ENCODE measurements at places on chromosomes 3 and 15.

DNA sequence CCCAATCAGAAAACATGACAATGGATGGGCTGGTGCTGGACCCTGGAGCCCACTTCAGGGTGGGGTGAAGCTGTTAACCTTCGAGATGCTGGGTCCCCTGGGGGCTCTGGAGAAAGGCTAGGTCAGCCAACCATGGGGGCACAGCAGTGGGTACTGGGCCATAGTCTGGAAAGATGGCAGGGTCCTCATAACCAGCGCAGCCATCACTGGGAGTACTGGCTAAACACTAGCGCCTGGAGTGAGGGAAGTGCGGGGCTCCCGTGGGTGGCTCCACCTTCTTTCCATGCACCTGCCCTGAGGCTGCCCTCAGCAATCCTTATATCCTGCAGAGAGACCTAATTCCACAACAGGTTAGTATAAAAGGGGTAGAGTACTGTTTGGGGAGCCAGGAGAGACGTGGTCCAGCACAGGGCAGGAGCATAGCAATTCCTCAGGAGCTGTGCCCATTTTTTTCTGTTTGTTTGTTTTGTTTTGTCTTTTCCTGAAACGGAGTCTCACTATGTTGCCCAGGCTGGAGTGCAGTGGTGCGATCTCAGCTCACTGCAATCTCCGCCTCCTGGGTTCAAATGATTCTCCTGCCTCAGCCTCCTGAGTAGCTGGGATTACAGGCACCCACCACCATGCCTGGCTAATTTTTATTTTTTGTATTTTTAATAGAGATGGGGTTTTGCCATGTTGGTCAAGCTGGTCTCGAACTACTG lies 122.6 kb upstream of the MEF2A start:
- no peak for DNase-seq

- DNase-seq: peak; percentile 53
These were observed 44.0 kb downstream of the MFSD1 start for GRCh38 chr3:158845765-158846350.

- DNase-seq: no peak
These were observed 17.7 kb downstream of the IREB2 start for GRCh38 chr15:78455749-78456148.

DNA sequence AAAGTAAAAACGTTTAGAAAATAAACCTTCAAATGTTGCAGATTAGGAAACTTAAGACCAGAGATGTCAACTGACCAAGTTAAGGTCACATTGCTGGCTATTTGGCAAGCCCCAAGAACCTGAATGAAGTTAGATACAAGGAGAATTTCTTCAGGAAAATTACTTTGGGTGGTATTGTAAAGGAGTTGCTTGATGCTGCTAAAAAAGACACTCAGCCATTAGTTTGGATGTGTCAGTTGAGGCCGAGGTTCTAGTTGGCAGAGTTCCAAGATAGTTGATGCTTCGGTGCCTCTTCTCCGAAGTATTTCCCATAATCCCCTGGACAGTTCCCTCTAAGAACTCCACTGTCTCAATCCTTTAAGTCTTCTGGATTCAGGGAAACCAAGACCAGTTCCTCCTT lies 24.3 kb downstream of the SIAH2 start:
- no peak for DNase-seq

- DNase-seq: no peak
These were observed 45.6 kb downstream of the MFSD1 start for GRCh38 chr3:158847452-158847821.

GRCh38 chr15:85872125-85872524 lies 77.4 kb upstream of the KLHL25 start:
- DNase-seq: no peak

DNA sequence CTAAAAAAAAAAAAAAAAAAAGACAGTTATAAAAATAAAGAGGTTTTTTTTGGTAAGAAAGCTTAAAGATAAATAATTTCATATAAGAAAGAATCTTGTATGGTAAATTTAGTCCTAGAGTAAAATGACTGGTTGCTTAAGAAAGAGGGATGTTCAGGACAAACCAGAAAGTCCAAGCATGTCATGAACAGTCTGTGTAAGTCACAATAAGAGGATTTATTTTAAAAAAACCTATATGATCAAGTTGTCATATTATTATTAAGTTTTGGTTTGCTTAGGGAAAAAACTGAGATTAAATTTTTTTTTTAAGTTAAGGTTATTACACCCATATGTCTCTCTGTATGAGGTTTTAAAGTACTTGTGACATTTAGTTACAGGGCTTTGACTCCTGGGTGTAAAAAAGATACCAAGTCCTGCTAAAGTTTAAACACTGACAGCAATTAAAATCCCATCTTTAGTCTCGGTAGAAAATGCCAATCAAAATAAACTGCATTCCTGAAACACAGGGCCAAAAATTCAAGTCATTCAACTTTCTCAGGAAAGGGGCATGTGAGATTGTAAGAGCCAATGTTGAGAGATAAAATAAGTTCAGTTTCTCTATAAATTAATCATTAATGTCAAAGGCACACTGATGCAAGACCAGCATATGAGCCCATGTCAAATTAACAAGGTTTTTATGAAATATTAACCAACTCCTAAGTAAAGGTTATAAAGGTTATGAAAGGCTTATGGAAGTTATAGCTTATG lies 8.5 kb upstream of the BDH1 start:
- no peak for DNase-seq

All from HTR-8/SVneo (cell line).